Activated T-cell treated with anti-CD3 and anti-CD28 coated beads, Interleukin-2, amount 50 U/mL, for 48 hours (primary cell): ENCODE measurements at places on chromosomes 1 and 21.

DNA sequence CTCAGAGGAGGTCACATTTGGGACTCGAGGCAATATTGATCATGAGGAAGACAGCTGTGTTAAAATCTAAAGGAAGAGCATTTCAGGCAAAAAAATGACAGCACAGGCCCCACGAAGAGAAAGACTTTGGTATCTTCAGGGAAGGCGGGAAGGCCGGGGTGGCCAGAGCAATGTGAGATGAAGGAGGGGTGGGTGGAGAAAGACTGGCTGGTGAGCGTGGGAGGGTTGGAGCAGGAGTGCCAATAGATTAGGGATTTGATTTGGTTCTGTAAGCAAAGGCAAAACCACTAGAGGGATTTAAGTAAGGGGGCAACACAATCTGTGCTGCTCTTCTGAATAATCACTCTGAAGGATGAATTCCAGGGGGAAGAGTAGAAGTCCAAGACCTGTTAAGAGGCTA is 48.0 kb upstream of the BCL9 start:
- no peak for DNase-seq

DNA sequence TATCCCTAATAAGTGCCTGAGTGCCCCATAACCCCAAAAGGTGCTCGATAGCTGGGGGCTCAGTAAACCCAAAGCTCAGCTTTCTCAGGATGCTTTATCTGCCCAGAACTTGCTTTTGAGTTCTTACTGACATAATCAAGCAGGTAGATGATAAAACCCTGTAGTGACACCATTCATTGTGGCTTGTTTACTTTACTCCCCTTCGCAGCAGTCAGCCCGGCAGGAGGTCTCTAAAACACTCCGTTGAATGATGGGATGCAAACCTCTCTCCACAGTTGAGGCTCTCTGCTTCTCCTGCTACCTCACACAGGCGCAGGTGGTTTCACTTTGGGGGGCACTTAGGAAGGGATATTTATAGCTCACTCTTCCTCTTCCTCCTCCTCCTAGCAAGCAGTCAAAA is 349.4 kb downstream of the HLX start:
- DNase-seq = no peak

GRCh38 chr1:153505576-153505975 is 30.2 kb downstream of the S100A6 start:
- no peak for DNase-seq

DNA sequence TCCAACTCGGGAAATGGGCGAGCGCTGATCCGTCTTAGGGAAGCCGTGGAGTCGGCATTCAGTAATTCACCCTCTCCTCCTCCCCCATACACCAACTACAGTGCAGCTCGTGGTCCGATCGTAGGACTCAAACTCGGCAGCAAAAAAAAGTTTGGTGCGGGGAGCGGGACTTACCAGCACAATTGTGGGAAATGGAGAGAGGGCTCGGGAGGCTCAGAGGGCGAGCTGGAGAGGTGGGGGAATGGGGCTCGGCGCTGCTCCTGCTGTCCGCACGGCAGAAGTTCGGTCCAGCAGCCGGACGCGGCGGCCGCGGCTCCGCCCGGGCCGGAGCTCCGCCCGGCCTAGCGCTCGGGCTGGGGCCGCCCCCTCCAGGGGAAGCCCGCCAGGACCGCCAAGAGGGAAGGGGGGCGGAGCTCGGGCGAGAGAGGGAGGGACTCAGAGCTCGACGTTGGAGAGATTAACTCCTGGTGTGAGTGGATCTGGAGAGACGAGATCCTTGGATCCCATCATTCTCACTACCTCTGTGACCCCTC is 676 bp upstream of the PIAS3 start:
- DNase-seq = peak; percentile 90

GRCh38 chr1:89649783-89650182 is 16.9 kb downstream of the LRRC8C start:
- no peak for DNase-seq

GRCh38 chr1:113998361-113998760 is 19.1 kb downstream of the OLFML3 start:
- no peak for DNase-seq

- no peak for DNase-seq
Measured at GRCh38 chr1:223350361-223350908, 13.5 kb downstream of the SUSD4 start.

GRCh38 chr1:81760477-81761097 is 40.1 kb upstream of the ADGRL2 start:
- DNase-seq = no peak

GRCh38 chr1:219639876-219640577 is 27.1 kb upstream of the ZC3H11B start:
- no peak for DNase-seq

- DNase-seq = peak; percentile 66
Measured at GRCh38 chr21:20999659-21000058, 1.4 kb downstream of the NCAM2 start.

DNA sequence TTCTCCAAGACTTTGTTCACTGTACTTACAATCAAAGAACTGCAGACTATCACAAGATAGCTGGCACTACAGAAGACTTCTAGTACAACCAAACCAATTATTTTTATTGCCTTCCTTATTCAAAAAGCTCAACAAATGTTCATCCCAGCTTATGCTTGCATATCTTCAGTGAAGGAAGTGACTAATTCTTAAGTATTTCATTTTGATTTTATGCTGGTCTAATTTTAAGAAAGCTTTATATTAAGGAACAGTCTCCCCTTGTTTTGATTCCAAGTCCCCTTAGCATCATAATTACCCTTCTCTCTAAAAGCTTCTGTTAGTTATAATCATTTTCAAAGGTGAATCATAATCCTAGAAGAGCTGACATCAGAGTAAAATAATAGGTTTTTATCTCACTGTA is 132.9 kb downstream of the LRRIQ3 start:
- no peak for DNase-seq

DNA sequence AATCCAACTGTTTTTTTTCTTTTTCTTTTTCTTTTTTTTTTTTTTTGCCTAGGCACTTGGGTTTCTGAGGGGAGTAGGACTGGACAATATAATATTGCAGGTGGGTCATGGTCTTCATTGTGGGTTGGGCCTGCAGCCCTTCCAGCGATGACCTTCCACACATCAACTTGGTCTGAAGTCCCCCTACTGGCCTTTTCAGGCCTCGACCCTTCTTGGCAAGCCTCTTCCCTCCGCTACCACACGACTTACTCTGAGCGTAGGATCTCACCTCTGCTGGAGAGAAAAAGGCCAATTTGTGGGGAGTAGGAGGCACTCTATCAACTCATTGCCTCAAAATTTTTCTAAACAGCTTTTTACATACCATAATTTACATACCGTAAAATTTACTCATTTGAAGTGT is 51.1 kb upstream of the GRIK3 start:
- no peak for DNase-seq

DNA sequence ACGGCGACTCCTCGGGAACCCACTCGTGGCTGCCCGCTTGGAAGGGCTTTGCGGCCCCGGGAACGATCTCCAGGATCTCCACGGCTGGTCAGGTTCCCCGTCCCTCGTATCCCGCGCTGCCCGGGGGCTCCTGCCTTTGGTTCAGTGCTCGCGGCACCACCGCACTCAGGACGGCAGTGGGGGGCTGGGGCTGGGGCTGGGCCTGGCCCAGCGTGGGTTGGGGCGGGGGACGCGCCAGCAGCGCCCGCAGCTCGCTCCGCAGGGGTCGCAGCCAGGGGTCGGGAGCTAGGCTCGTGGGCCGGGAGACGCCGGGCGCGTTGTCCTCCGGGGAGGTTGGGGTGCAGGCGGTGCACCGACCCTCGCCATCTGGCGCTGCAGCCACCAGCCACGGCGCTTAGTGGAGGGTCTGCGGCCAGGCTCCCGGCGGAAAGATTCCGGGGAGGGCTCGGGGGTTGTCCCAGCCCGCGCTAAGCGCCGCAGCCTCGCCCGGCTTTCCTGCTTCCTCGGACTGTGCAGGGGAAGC is 8.9 kb downstream of the SIM2 start:
- DNase-seq = no peak

DNA sequence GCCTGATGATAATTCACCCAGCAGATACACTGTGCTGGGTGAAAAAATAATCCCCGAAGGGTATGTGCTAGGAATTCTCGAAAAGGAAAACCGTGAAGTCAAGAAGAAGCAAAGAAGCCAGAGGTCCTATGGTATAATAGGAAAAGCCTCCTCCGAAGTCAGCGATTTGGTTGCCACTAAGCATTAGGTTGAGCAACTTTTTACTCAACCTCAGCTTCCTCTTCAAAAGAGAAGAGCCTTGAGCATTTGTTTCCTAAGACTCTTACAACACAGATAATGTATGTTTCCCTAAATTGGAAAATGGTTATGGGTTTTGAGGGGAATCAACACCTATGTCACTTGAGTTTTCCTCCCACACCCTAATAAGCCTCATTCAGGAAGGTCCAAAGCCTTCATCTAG is 21.3 kb upstream of the MNDA start:
- no peak for DNase-seq

- DNase-seq = peak; percentile 66
Measured at GRCh38 chr1:1020000-1020404, at the start of gene AGRN. AGRN (plus strand) TSS chr1:1020120; CDS start chr1:1020173, 53 bp downstream.

DNA sequence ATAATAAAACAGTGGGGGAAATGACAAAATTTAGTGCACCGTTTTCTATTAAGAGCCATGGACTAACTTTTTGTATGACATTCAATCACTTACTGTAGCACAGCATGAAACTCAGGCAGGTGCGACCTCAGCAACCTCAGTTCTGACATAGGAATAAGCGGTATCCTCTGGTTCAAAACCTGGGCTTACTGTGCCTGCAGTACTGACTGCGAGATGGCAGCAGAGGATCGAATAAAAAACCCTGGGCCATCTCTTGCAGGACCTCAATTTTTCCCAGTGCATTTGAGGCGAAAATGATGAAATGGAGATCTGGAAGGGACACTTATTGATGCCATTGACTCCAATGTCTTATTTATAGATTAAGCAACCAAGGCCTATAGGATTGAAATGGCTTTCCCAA is 214.7 kb downstream of the ADGRL2 start:
- DNase-seq = no peak

GRCh38 chr1:162218975-162219374 is 149.5 kb downstream of the NOS1AP start:
- no peak for DNase-seq

- DNase-seq = no peak
Measured at GRCh38 chr1:114756009-114756892, 1.5 kb downstream of the CSDE1 start.

DNA sequence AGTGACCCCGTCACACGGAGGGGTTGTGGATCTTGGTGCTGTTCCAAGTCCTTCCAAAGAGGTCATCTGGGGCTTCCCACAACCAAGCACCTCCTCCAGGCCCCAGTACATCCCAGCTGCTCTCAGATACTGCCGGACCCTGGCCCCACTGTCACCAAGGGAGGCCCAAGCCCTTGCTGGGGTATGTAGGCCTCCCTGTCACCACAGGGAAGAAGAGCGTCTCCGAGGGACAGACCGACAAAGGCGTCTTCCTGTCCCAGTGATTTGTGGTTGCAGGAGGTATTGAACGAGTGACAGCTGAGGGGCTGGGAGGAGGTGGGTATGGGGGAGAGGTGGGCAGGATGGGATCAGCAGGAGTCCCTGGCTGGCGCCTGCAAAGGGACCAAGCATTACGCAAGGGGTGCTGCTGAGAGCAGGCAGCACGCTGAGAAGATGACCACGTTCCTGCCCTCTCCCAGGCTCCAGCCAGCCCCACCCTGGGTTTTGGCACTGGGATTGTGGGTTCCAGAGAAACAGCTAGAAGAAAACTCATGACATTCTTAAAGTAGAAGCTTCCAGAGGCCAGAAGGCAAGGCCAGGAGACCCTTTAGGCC is 29.7 kb downstream of the LRP8 start:
- no peak for DNase-seq

DNA sequence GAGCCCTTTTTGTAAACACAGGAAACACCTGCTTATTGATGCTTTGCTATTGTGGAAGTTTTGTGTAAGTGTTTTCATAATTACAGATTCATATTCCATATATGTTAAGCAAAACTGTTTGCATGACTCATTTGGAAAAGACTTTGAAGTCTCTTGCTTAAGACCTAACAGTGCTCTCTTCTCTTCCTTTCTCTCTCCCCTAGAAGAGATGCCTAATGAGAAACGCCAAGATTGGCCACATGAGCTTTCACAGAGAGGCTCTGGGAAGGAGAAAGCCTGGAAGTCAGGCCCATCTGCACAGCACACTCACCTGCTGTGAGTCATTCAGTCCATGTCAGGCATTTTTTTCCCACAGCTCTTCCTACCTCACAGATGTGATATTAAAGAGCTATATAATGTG is 101.6 kb upstream of the PALMD start:
- DNase-seq = no peak

DNA sequence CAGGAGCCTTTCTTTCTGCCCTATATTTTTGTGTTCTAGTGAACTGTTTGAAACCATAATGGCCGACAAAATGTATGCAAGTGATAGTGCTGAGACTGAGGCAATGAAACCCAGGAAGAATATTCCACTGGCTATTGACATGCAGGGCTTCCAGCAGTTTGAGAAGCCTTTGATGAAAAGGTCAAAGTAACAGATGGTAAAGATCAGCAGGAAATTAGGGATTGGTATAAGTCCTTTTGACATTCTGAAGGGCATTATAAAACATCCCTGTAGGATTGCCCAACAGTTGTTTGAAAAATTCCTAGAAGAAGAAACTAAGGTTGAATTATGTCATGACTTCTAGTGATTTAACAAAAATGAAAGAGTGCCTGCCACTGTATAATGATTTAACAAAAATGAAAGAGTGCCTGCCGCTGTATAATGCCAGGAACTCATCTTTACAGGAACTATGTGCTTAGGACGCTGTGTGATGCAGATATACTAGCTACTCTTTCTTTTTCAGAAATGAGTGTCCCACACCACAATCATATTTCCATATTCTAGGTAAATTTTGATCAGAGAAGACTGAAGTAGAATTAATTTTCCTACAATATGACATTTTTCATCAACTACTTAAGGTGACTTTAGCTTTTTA is 283.9 kb upstream of the ST6GALNAC5 start:
- DNase-seq = no peak

GRCh38 chr1:67855961-67856360 is 22.7 kb upstream of the GNG12 start:
- DNase-seq = no peak

GRCh38 chr1:193489191-193489590 is 302.8 kb upstream of the B3GALT2 start:
- no peak for DNase-seq

DNA sequence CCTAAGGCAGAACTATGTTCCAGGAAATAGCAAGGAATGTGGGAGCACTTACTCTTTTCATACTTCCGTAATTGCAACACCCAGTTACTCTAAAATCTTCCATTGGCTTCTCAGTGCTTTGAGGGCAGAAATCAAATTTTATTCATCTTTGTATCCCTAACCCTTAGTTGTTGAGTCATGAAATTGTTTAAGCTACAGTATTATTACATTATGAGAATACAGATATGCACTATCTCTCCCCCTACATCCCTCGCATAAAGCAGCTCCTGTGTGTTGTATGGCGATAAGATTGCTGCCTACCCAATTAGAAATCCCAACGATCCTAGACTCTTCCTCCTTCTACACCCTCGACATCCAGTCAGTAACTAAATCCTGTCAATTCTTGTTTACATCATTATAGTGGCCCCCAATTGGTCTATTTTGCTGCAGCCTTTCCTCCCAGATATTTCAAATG is 2.6 kb downstream of the AIDA start:
- no peak for DNase-seq

DNA sequence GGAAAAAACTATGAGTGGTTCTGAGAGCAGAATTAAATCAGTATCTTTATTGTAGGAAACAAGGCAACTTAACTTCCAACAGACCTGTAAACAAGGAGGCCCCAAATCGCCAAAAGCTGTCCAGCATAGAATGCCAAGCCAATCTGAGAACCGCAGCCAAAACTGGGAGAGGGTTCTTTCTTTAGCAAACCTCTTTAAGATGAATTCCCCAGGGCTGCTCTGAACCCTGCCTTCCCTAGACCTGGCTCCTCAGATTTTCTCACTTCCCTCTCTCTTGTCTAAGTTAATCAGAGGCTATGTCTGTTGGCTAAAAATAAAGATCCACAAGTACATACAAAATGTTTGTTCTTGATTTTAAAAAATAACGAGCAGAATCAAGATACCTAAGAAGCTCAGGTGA is 141.4 kb downstream of the SMYD3 start:
- no peak for DNase-seq
